MV-4-11 (cell line): ENCODE measurements at places on chromosomes 13 and 19.

DNA sequence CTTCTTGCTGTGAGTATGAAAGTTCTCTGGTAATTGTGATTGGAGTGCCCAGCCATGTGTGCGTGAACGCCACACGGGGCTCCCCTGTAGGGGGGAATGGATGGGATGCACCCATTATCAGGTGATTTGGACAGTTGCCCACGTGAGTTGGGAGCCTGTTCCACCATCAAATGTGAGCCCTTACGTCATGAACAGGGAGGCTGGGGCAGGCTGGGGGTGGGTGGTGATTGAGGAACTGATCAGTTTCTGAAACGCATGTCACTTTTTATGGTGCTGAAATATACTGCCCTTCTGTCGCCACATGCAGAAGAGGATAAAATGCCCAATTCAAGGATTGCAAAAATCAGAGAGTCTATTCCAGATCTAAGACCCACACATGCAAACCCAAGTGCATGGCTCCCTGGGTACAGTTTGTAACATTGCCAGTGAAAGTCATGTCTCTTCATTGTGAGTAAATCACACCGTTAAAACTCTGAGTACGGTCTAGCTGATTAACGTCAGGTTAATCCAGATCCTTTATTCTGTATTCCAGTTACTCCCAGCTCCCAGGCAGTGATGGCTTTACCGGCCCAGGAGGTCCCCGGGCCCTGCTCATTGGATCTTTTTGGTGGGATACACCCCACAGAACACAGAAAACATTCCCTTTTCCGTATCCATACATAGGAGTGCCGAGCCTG lies 90.2 kb downstream of the RAB20 start:
- peak; percentile 50 for DNase-seq

DNA sequence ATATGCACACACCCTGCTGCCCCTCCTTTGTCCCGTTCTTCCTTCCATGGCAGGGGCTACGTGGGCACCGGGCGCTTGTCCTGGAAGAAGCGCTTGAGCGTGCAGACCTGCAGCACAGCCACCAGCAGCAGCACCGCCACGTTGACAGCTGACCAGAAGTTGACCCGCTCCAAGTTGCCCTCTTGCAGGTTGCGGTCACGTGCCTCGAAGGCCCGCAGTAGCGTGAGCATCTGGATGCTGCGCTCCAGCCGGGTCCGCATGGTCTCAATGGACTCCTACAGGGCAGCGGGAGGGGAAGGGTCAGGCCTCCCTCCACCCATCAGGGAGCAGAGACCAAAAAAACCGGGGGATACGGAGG lies 3.1 kb downstream of the TMED1 start:
- no peak for DNase-seq

DNA sequence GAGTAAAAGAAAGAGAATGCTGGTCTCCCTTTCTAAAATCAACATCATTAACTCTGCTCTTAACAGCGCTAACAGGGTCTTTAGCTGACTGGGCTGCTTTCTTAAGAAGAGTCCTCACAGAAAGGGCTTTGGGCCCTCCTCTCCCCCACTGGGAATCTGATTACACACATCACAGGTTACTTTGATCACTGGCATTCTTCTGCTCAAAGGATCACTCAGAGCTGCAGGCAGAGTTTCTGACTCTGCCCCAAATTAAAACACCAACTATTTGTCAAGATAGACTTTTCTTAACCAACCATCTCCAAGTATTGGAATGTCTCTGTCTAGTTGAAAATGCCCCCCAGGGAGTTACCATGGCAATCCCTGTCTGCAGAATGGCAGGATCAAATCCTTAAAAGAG lies 31.1 kb upstream of the SIAH3 start:
- DNase-seq: no peak

DNA sequence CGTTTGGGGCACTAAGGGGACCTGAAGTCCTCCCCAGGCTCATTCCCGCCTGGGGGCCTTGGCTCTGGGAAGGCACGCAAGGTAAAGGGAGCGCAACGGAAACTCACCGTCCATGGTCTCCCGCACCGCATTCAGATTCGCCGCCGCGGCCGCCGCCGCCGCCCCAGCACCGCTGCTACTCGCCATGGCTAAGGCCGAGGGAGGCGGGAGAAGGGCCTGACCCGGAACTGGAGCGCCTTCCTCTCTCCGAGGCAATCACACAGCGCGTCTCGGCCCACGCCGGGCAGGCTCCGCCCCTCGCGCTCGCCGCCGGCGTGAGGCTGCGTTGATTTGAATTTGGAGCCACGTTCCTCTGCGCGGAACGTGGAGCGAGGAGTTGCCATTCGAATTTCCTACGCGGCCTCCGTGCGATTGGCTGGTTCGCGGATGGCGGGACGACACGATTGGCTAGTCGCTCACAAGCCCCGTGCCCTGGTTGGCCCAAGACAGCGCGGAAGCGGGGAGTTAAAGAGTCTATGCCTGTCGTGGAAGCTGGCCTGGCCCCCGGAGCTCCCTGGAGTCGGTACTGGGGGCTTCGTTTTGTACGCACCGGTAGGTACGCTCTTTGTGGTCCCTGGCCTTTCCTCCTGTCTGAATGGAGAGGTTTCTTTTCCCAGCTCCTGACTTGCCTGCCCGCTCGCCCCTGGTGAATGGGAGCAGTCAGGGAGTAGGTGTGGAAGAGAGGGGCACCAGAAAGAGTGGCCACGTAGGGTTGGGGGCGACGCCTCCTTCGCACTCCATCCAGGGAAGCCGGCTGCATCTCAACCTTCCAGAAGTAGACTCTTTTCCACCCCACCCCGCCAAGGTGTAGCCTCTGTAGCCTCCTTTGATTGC lies at the start of the genes BORA and MZT1:
Gene BORA (plus strand): TSS at position 507 of the 873 bp plus-strand sequence. CDS start 1,018 bp downstream, outside the sequence.
Gene MZT1 (minus strand): TSS at position 213 of the 873 bp plus-strand sequence. CDS start 27 bp downstream, at position 186.
- DNase-seq: peak; percentile 97

DNA sequence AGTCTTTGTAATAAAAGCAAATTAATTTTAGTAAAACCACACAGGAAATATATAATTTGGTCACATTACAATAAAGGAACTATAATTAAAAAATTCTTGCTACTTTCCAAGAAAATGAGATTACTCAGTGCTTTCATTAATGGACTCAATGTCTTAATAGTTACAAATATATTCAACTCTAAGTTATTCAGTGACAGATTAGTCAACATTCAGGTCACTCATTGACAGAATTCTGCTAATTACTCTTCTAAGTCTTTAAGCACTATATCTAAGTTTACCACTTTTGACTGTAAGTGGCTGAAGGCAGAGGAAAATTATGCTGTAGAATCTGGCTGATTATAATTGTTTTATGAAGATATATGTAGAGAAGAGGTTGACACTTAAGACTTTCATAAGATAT lies 1365.0 kb downstream of the EFNB2 start:
- no peak for DNase-seq

DNA sequence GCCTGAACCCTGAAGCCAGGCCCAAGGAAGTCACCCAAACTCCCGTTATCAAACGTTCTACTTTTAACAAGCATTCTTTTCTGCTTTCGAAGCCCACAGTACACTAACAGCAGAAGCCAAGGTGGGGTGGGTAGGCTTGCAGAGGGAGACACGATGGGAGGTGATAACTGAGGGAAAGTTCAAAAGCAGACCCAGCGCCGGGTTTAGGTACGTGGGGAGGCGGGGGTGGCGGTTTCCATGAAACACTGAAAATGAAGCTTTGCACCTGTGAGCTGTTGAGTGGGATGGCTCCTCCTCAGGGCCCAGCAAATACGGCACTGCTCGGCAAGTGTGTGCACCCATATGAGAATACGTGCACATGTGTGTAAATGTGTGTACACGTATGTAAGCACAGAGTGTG lies 49.8 kb downstream of the KLF2 start:
- DNase-seq: no peak

DNA sequence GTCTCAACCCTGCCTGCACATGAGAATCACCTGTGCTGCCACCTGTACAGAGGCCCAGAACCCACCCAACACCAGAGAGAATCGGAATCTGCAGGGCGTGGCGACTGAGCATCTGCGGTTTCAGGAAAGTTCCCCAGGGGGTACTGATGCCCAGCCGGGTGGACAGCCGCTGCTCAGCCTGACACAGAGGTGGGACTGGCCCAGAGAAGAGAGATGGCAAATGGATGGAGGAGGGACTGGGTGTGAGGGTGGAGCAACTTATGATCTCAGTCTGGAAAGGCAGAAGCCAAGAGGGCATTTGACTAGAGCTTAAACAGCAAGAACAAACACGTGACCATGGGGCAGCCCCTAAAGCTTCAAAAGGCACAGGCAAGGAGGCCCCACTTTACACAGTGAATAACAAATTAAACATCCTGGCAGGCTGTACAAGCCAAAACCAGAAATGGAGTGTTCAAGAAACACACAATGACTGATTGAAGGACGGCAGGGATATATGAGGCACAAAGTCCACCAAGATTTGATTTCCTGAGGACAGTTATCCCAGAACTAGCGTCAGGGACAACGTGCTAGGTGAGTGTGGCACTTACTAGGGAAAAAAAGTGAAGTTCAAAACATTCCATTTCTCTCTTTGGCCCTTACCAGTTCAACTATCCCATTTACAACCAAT lies 3.1 kb downstream of the RANBP3 start:
- DNase-seq: no peak

DNA sequence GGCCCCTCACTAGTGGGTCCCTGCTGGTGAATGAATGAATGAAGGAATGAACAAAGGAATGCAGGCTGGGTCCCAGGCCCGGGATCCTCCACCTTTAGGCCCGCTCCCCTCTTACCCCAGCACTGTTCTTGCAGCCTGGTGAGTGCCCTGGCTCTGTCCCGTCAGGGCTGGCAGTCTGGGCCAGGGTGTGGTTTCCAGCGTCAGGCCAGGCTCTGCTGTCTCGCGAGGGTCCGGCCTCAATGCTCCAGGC lies 317 bp downstream of the LYL1 start:
- no peak for DNase-seq

DNA sequence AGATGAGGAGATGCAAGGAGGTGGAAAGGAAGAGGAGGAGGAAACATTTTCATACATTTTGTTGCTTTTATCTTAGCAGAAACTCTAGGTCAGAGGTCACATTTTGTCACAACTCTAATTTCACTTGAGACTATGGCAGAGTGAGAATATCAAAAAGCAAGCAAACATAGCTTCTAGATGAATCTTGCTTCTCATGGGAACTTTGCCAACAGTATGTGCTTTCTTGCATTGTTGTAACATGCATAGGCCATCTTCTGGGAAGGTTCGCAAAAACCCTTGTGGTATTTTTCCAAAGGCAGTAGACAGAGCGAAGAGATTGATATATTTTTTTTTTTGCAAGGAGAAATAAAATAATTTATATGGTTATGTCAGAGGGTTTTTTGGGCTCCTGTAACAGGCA lies 291.3 kb downstream of the MTUS2 start:
- no peak for DNase-seq

- DNase-seq: no peak
These were observed 9.2 kb upstream of the NCCRP1 start for GRCh38 chr19:39187552-39187943.

DNA sequence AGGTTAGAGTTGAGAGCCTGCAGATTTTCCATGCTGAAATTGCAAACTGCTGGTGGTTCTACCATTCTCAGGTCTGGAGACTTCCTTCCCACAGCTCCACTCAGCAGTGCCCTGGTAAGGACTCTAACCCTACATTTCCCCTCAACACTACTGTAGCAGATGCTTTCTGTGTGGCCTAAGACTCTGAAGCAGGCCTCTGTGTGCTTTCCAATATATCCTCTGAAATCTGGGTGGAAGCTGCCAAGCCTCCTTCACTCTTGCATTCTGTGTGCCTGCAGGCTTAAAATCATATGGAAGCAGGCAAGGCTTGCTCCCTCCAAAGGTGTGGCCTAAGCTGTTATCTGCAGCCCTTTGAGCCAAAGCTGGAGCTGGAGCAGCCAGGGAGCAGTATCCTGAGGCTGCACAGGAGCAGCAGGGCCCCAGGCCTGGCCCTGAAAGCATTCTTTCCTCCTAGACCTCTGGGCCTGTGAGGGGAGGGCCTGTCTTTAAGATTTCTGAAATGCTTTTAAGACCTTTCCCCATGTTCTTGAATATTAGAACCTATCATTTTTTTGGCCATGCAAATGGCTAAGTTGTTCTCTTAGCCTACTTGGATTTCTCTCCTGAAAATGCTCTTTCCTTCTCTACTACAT lies 134.1 kb upstream of the TSHZ3 start:
- DNase-seq: no peak

DNA sequence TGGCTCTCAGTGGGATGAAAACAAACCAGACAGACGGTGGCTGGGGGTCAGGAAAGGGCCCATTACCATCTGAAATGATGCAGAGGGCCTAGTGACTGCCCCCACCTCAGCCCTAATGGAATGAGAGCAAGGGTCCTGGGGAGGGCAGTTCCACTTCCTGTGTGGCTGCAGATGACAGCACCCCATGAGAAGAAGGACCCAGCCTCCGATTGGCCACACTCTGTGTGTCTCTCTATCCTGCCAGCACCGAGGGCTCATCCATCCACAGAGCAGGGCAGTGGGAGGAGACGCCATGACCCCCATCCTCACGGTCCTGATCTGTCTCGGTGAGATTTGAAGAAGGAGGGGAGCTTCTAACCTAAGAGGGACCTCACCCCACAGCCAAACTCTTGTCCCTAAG lies 498 bp downstream of the LILRB1 start:
- peak; percentile 63 for DNase-seq

- DNase-seq: no peak
These were observed 14.8 kb upstream of the GPI start for GRCh38 chr19:34350161-34350561.

GRCh38 chr19:12665281-12665573 lies 1.3 kb downstream of the MAN2B1 start:
- DNase-seq: peak; percentile 100

- peak; percentile 76 for DNase-seq
These were observed 153.5 kb upstream of the KLF12 start for GRCh38 chr13:74287724-74288169.

- DNase-seq: peak; percentile 93
These were observed 173.1 kb upstream of the RFC3 start for GRCh38 chr13:33644581-33645543.

DNA sequence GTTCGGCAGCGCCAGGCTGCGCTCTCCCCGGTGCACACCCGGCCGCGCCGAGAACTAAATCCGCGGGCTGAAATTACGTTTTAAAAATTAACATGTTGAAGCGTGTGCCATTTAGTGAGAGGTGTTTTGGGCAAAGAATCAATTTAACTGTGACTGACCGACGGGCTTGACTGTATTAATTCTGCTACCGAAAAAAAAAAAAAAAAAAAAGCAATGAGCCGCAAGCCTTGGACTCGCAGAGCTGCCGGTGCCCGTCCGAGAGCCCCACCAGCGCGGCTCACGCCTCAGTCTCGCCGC lies 9.6 kb upstream of the SOX1 start:
- no peak for DNase-seq

GRCh38 chr19:53951947-53952346 lies 10.8 kb upstream of the CACNG8 start:
- DNase-seq: no peak

DNA sequence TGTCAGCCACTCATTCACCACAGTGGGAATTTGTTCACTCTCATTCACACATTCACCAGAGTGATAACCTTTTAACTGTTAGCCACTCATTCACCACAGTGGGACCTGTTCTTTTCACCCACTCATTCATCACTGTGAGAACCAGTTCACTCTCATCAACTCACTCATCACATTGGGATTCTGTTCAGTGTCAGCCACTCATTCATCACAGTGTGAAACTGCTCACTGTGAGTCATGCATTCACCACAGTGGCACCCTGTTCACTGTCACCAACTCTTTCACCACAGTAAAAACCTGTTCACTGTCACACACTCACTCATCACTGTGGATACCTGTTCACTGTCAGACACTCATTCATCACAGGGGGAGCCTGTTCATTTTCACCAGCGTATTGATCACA lies 43.5 kb upstream of the ZNF85 start:
- no peak for DNase-seq
